ENCODE measurements at places on chromosomes 6 and 20. TPM values are rescaled to one million over a fixed set of nuclear protein-coding genes. Genes with fewer than 3 reads are reported as not detected.

DNA sequence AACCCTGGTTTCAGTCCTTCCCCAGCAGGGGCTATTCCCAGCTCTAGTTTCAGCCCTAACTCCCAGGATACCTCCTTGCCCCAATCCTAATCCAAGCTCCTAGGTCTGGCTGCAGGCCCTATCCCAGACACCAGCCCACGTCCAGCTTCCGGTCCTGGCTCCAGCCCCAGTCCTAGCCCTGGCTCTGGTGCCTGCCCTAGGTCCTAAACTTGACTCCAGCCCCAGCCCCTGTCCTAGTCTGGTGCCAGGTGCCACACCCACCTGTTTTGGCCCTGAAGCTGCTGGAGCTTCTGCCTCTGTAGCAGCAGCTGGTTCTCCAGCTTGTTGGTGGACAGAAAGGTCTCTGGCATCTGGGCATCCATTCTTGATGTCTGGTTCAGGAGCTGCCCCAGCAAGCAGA lies 28.1 kb downstream of the ANGPT4 start:
- DNase-seq = no peak

DNA sequence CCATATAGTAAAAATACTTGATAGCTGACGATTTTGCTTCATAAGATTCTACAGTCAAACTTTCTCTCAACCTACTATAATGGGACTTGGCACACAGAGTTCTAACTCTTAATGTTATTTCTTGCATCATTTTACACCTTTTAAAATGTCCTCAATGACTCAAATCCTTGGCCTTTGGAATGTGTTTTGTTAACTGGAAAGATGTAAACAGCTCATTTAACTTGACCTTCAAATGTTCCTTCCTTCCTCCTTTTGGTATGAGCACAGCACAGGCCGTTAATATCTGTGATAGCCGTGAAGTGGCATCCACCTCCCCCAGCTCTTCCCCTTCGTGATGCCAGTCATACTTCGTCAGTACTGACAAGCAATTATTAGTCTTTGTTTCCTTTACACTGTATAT lies 972.0 kb upstream of the CITED2 start:
- no peak for DNase-seq

DNA sequence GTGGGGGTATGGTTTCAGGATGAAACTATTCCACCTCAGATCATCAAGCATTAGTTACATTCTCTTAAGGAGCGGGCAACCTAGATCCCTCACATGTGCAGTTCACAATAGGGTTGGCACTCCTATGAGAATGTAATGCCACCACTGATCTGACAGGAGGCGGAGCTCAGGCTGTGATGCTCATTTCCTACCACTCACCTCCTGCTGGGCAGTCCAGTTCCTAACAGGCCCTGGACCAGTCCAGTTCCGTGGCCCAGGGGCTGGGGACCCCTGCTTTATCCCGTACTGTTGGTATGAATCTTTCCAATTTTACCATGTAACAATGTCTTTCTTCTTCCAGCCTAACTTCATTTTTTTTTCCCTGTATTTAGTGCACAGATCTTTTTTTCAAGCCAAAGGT lies 94.9 kb downstream of the OGFRL1 start:
- DNase-seq = peak; percentile 12

GRCh38 chr6:164795056-164795815 lies 514.2 kb downstream of the C6orf118 start:
- DNase-seq = no peak

DNA sequence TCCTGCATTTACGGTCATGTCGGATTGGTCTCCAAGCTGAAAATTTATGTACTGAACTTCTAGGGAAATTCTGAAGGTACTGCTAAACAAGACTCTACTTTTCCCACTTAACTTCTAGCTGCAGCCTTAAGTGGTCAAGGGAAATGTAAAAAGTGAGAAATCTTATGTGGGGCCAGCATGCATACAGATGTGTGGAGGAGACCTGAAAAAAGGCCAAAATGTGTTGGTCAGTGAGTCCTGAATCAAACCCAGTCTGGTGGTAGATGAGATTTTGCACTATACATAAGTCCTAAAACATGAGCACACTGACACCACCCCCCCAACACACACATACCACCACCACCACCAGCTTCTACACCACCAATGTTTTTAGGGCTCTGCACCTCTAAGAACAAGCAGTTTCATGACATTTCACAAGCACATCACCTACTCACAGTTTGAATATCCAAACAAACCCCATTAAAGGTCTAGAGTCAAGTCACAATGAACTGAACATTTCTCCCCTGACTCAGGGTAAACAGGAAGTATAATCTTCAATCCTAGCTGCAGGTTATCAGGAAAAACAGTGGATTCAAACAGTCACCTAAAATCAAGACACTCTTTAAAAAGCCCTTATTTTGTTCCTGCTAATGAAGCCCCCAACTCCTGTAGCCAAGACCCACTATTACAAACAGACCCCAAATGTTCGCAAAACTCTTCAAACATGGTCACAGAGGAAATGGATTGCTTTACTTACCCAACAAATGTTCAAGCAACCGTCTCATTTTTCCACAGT lies 1.6 kb downstream of the ZMYND8 start:
- no peak for DNase-seq

DNA sequence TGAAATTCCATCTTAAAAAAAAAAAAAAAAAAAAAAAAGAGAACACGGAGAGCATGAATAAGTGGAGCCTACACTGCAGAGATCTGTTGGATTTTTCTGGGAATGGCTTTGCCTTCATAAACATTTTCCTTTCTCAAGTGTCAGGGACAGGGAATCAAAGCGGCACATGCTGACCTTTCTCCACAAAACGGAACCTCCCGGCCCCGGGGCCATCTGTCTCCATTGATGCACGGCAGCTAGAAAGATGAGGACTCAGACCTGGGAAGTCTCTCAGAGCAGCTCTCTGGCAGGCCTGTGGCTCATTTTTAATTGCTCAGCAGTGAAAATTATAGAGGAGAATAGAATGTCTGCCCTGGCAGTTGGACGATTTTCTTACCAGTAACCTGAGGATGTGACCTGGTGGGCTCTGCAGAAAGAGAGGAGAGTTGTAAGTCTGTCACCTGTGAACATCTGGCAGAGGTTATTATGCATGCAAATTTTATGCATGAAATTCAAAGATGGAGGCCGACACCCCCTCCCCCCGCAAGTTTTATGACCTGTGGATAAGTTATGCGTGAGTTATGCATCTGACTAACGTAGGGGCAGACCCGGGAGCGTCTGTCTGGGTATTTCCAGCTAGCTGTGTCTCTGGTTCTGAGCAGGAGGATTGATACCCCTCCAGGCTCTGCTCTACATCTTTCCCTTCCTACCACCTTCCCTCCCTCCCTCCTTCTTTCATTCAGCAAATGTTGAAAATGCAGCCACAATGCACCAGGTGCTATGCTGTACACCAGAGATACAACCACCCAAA lies 352.5 kb downstream of the CDH26 start:
- DNase-seq = no peak

GRCh38 chr20:31474758-31475427 lies at the start of the genes DEFB124 and REM1:
Gene DEFB124, minus strand, starts transcription at chr20:31475127. Its CDS starts 2,114 bp downstream, at chr20:31473013.
Gene REM1, plus strand, starts transcription at chr20:31475288. Its CDS starts 1,158 bp downstream, at chr20:31476446.
- DNase-seq = no peak

GRCh38 chr6:14113976-14114375 lies 3.6 kb upstream of the CD83 start:
- DNase-seq = no peak

DNA sequence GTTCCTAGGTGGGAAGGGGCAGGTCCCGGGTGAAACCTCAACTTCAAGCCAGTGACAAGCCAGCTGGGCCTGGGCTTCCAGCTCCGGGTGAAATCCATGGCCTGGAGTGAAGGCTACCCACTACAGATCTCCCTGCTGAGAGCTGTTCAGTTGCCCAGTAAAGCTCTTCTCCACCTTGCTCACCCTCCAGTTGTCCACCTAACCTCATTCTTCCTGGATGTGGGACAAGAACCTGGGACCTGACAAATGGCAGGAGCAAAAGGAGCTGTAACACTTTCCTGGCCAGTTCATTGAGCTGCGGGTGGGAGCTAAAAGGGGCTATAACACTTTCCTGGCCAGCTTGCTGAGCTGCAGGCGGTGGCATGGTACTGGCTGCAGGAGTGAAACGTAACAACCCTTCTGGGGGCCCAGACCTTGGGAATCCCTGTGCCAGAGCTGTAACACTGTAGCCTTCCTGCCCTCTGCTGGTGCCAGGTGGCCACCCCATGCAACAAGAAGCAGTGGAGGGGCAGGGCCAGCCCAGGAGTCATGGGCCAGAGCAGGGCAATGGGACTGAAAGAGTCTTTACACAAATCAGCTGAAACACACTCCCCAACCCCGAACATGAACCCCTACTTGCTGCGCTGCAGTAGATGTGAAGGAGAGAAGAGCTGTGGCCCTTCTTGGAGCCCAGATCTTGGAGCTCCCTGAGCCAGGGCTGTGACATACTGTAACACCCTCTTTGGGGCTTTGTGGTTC lies 3.6 kb upstream of the HINT3 start:
- no peak for DNase-seq

GRCh38 chr20:20690676-20691476 lies 21.6 kb downstream of the RALGAPA2 start:
- DNase-seq = no peak

DNA sequence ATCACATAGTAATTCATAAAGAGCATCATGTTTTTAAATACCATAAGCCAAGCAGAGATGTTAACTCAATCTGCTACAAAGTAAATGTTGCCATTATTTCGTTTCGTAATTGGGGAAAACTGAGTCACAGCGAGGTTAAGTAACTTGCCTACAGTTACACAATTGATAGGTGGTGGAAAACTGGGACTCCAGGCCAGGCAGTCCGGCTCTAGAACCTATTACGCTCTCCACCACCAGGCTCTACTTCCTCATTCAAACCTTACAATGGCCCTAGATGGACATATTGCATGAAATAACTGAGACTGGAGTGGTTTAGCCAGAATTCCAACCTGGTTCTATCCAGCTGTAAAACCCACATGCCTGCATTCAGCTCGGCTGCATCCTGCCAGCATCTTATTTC lies 58.2 kb downstream of the LINC00237 start:
- no peak for DNase-seq

- no peak for DNase-seq
These were observed 632 bp downstream of the PRKN start for GRCh38 chr6:162726947-162727321.

DNA sequence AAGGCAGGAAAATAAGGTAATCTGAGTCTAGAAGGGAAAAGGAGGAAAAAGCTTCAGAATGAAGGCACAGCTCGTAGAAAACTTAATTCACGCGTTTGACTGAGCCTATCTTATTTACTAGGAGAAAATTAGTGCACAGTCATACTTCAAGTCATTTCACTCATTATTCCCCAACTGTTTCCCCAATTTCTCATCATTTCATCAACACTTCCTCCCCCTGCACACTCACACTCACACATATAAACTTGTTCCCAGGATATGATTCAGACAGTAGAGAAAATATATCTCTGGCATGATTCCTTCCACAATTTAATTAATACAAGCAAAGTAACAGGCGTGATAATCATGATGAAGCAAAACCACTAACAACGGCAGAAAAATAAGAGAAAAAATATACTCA lies 94.5 kb upstream of the F13A1 start:
- no peak for DNase-seq

DNA sequence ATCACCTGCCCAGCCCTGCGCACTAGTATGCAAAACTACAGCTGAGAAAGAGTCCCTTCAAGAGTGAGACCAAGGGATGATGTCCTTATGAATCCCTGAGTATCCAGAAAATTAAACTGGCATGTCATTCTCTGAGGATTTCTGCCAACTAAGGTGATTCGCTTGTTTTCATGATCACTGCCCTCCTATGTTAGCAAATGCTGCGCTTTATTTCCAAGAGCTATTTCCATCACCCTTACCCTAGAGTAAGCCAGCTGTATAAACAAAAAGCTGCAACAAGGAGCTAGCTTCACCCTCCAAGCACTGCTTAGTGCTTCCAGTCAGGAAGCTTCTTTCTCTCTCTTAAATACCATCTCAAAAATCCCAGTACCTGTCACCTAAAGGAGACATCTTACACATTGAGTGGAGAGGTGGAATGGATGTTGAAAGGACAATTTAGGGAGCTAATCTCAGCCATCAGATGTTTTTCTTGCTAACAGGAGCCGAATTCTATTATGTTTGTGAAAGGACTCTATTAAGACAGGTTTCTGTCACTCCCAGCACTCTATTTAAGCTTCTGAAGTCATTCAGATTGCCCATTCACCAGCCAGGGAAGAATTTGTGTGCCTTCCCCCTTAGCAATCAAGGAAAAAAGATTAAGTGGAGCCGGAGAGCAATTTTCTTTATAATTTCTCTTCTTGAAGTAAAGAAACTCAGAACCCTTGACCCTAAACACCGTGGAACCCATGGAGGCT lies 322.2 kb downstream of the NRN1 start:
- DNase-seq = no peak

DNA sequence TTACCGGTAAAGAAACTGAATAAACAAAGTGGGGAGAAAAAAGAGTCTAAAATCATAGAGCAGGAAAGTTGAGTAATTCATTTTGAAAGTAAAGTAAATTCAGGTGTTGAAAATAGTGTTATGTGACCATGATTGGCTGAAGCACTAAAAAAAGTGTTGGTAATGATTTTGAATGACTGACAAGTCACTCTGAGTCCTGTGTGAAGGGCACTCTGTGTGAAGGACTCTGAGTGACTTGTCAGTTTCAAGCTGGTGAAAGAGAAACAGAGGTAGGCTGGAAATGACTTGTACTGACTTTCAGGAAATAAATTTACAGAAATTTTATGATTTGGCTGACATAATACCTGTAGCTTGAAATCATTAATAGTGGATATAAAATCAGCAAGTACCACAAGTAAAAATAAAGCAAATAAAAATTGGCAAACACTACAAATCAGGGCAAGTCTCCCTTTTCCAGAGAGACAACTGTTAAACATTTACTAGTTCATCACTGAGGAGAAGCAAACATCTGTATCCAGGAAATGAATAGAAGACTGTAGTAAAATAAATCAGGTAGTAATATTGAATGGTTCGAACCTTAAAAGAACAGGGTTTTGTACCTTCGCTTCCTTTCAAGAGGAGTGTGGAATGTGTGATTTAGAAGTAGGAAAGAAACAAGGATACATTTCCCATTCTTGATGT lies 630.6 kb downstream of the GRIK2 start:
- DNase-seq = no peak

DNA sequence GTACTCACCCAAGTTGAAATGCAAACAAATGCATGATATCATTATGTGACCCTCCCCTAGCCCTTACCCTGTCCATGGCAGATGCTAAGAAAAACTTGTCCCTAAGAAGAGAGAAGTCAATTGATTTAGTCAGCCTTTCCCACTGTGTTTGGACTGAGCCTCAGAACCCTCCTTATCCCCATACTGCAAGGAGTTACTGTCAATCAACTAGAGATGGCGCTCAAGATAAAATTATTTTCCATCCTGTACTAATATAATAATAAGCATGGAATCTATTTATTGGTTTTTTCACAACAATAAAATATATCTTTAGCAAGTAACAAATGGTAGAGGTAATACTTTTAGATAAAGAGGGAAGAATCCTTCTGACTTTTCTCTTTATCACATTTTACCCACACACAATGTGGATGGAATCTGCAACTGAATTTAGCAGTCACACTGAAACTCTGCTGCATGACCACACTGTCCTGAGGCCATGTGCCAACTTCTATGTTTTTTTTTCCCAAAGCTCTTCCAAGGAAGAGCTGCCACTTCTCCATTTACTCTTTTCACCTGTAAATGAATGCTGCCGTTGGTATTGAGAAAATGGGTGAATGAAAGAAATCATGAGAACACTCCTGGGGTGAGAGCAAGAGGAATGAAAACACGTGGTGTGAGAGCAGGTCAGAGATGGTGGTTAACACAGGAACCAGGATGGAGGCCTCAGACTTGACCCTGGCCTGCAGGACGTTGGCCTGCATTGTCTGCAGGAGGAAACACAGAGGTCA lies 10.5 kb downstream of the NT5E start:
- DNase-seq = no peak

KIAA1755 gene
- total RNA-seq = not detected

SLPI gene
- 5.4 TPM for total RNA-seq

C20orf144 gene
- 0.37 TPM for total RNA-seq

SNAP25 gene
- total RNA-seq = 0.39 TPM

SYTL3 gene
- 55.3 TPM for total RNA-seq

GRM1 gene
- total RNA-seq = not detected

Data from HCT116 (cell line).